ENCODE measurements at places on chromosomes 4 and X.

- DNase-seq: no peak
Observed at GRCh38 chr4:108425988-108426387, 194.4 kb upstream of the RPL34 start.

DNA sequence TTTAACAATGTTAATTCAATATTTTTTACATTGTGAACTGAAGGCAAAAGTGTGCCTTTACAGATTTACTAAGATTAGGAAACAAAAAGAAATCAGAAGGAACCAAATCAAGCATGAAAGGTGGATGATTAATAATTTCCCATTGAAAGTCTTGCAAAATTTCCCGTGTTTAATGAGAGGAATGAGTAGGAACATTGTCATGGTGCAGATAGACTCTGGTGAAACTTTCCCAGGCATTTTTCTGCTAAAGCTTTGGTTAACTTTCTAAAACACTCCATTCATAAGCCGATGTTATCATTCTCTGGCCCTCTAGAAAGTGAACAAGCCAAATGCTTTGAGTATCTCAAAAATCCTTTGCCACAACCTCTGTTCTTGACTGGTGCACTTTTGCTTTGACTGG lies 1522.8 kb upstream of the PABPC4L start:
- no peak for DNase-seq

DNA sequence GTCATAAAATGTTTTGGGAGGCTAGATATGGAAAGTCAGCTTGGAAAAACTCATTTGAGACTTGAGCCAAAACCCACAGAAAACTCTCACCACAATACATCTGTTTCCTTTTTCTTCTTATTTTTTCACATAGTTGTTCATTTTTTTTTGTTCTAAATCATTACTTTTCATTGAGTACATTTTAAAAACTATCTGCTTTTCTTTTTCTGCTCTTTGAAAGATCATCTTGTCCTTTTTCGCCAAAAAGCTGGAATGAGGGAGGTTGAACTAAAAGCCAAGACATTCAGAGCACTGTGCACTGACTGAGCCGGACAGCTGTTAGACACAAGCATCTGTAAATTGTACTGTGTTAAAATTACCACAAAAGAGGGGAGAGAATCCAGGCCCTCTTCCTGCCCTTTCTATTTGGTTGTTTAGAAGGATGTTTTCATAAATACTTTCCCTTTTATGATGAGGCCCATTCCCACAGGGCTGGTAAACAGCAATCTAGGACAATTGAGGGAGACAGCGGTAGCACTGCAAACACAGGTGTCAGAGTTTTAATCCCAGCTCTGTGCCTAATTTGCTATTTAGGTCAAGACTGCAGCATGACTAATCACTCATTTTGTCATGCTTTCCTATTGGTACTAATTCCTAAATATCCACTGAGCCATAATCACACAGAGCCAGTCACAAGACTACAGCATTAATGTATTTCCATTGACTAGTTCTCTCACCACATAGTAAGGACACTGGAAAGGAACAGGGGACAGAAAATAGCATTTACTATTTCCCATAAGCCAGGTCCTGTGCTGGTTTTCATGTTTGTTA lies 7.3 kb upstream of the RNF150 start:
- no peak for DNase-seq

GRCh38 chr4:47714269-47714668 lies 123.6 kb downstream of the CORIN start:
- DNase-seq: no peak

GRCh38 chrX:72003811-72004750 lies 93.4 kb downstream of the NHSL2 start:
- no peak for DNase-seq

- no peak for DNase-seq
Observed at GRCh38 chr4:42404001-42404400, 6.7 kb downstream of the SHISA3 start.

DNA sequence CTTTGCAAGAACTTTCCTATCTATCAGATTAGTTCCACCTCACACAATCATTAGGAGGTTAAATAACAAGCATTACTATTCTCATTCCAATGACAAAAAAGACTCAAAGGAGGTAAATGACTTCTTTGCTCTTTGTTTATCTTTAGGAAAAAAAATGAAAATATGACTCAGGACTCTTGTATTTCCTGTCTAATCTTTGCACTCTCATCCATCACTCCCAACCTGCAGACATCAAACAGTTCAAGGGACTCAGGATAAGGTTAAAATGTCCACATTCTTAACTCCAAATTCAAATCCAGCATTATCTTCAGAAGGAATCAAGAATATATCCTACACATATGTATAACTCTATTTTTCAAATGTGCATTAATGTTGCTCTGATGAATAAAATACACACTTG lies 139.6 kb downstream of the UNC5C start:
- DNase-seq: no peak

DNA sequence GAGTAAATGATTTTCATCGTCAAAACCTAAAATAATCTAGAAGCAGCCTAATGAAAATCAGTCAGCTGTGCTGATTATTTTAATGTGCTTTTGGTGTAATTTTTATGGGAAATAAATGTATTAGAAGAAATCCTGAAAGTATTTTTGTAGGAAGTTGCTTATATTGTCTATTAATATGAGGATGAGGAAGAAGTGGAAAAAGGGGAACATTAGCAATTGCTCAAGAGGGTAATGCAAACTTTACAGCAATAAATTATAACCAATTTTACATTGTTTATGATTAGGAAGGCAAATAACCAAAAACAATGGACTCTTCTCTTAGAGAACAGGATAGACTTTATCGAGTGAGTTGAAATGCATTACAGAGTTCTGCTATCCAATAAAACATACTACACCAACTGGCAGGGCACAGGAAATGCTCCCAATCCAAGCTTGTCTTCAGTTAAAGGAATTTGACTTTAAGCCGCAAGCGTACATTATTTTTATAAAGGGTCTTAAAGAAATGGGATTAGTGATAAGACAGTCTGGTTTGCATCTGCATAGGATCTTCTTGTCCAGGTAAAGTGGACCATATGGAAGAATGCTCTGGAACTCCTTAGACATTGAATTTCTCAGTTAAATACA lies 374.8 kb downstream of the PDGFC start:
- no peak for DNase-seq

DNA sequence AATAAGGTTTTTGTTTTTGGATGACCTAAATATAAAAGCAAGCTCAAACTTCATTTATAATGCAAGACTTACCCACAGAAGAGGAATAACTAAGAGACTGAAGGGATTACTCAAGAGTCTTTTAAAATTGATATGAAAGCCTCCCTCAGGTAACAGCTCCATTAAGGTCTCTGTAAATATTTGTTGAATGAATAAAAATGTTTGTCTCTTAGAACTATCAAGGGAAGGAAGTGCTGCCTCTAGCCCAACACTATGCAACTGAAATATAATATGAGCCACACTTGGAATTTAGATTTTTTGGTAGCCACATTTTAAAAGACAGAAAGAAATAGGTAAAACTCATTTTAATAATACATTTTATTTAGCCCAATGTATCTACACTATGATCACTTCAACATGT lies 127.8 kb downstream of the SH3RF1 start:
- no peak for DNase-seq

DNA sequence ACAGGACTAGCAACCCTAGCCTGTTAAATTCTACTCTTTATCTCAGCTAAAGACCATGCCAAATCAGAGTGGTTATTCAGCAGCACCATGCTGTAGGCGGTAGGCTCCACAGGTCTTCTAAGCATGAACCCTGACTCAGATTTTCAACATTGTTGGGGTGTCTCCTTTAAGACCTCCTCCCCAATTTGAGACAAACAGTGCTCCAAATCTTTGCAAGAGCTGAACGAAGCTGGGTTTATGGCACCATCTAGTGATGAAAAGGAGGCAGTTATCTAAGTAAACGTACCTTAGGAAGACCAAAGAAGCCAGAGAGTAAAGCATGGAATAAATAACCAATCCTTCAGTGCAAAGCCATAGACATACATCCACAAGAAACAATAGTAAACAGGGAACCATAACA lies 334.5 kb upstream of the SLC7A11 start:
- no peak for DNase-seq

- no peak for DNase-seq
Observed at GRCh38 chr4:152805818-152806217, 26.1 kb downstream of the ARFIP1 start.

DNA sequence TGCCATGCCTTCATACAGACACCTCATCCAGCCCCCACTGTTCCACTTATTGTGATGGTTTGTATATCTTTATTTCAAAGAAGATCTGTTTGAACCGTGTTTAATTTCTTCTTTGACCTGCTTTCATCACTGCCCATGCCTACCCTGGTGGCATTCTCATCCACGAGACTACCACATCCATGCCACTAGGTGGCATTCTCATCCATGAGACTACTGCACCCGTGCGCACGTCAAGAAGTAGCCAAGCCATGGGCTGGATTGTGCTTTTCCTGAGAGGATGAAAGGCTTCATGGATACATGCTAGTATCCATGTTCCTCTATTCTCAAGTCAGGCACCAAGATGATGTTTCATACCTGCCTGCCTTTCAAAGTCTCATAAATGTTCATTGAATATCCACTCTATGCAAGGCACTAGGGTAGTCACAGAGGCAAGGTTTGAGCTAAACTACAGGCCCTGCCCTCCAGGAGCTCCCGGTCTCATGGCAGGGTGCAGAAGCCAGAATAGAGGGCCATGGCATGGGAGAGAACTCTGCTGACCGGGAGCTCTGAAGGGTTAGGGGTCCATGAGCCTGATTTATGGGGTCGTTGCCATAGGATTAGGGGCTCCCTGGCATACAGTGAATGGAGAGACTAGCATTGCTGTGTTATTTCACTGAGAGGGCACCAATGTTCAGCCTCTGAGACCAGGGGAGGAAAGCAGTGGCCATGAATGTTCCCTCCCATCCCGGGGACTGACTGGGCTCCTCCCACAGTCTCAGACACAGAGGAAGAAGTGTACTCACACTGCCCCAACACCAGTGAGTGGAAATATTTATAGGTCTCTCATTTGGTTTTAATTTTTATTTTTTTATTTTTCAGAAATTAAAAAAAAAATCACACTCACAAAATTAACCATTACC lies 24.8 kb upstream of the EOLA2 start:
- no peak for DNase-seq

DNA sequence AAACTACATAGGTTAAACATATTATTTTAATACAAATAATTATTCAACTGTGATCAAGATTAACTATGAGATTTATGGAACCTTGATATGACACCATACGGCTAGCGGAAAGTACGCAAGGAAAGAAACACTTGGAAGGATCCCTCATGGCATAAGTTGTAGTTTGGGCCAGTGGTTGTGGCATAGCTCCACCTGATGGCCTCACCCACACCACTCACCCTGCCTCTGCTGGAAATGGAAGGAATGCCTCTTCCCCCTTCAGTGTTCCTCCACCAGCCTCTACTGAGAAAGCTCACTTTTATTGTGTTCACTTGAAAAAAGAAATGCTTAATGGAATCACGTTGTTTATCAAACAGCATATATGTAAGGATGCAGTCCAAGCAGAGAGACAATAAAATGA lies 86.4 kb downstream of the BMP15 start:
- no peak for DNase-seq

DNA sequence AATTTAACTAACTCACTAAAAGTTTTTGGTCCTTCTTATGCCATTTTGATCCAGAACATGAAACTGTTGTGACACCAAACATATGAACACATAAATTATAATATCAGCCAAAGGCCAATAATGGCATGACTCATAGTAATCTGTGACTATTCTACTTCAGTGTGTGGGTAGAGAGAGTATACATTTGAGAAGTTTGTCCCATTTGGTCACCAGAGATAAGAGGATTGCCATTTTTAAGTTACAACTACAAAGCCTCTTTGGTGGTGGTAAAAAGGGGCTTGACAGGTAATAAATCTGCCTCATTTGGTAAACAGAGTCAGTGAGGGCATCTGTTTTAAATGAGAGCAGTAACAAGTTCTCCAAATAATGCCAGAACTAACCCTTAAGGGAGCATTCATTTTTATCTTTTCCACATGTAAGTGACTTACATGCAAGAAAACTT lies 117.9 kb downstream of the TBC1D19 start:
- no peak for DNase-seq

- DNase-seq: no peak
Observed at GRCh38 chr4:143511906-143512305, 1.6 kb upstream of the SMARCA5 start.

- no peak for DNase-seq
Observed at GRCh38 chr4:73868206-73869129, 725 bp upstream of the CXCL1 start.

- no peak for DNase-seq
Observed at GRCh38 chrX:4850312-4850711, 1136.9 kb upstream of the PRKX start.

DNA sequence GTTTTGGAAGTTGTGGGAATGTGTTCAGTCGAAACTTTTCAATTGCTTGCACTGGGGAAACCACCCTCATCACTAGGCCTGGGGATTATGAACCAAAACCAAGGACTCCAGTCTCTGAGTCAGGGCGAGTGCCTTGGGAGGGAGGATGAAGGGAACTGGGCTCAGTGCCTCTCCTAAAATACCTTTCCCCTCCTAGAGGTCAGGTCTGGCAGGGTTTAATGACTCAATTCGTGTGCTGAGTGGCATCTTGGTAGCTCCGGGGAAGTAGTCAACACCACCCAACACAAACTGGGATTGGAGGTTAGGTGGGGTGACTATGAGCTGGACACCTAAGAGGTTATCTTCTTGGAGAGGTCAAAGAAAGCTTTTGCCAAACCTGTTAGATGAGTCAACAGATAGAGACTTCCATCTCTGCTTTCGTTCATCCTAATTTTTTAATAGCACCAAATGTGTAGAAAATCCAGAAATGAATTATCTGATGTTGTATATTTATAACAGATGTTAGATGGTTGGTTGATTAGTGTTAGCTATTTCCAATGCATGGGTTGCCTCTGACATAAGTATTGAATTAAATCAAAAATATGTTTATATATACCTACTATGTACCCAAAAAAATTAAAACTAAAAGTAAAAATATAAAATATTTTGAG lies 202.8 kb downstream of the SHROOM3 start:
- DNase-seq: no peak

DNA sequence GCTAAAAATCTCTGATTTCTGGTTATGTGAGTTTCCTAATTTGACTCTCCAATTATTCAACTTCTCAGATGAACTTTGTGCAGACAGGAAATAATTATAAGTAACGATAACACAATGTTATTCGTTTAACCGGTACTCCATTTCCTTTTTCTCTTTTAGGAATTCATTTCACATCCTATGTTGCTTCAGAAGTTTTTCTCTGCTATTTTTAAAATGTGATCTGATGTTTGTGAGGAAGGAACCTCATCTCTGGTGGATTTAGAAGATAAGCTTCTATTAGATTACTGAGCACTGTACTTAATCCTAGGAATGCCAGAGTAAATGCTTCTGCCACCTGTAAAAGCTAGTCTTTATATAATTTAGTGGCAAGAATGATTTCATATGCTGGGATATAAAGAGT lies 116.0 kb upstream of the ETNPPL start:
- no peak for DNase-seq

DNA sequence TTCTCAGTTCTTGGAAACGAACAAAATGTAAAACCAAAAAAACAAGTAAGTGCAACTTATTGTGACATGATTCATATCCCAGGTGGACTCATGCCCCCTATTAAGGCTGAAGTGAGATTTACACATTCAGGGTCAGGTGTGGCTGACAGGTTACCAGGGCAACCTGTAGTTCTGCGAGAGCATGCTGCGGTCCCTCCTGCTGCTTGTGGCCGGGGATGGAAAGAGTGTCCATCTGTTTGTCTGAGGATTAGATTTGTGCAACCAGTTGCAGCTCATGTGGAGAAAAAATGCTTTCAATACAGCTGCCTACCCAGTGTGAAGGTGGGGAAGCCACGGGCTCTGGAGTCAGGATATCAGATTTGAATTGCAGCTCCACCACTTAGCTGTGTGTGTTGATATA lies 78.8 kb downstream of the FAM184B start:
- no peak for DNase-seq

GRCh38 chr4:1506956-1507721 lies 100.9 kb upstream of the NKX1-1 start:
- no peak for DNase-seq

Measured in stimulated activated CD4-positive, alpha-beta T cell treated with anti-CD3 and anti-CD28 coated beads, Interleukin-1b, Interleukin-23, amount 100 ng/mL, for 4 hours (primary cell).